Esophagus squamous epithelium (tissue), 5 donors: ENCODE measurements at places on chromosomes 3 and 15.
A peak's percentile ranks its signal among the peaks of the same experiment; 100 is the strongest.

- H3K27me3 ChIP-seq = peaks cover 6% of the 10 kb centered on the region
- H3K36me3 ChIP-seq = no peaks in the 10 kb centered on the region
- no peak within 1 kb of the TSS for H3K27ac ChIP-seq
- no peak for DNase-seq
Observed at GRCh38 chr15:51341366-51342226, at the start of gene GLDN. Gene GLDN (plus strand): TSS chr15:51341655. CDS start chr15:51341685, 30 bp downstream.

DNA sequence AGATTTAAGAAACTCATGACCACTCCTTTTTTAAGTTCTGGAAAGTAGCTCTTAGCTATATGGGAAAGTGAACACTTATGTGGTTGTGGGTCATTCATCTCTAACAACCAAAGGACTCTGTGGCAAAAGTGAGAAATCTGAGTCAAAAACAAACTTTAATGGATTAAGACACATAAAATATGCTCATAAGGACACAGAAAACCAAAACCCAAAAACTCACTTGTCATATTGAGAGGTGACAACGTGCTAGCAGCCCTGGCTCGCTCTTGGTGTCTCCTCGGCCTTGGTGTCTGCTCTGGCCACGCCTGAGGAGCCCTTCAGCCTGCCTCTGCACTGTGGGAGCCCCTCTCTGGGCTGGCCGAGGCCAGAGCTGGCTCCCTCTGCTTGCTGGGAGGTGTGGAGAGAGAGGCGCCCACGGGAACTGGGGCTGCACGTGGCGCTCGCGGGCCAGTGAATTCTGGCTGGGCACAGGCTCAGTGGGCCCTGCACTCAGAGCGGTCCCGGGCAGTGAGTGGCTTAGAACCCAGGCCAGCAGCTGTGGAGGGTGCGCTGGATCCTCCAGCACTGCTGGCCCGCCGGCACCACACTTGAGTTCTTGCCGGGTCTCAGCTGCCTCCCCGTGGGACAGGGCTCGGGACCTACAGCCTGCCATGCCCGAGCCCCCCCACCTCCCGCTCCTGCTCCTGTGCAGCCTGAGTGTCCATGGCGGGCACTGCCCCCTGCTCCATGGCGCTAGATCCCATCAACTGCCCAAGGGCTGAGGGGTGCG is 30.3 kb upstream of the SKIL start:
- H3K27me3 ChIP-seq = no peaks in the 10 kb centered on the region
- H3K27ac ChIP-seq = no peak overlapping the region
- H3K4me3 ChIP-seq = no peak overlapping the region
- H3K4me1 ChIP-seq = no peaks in the 10 kb centered on the region

DNA sequence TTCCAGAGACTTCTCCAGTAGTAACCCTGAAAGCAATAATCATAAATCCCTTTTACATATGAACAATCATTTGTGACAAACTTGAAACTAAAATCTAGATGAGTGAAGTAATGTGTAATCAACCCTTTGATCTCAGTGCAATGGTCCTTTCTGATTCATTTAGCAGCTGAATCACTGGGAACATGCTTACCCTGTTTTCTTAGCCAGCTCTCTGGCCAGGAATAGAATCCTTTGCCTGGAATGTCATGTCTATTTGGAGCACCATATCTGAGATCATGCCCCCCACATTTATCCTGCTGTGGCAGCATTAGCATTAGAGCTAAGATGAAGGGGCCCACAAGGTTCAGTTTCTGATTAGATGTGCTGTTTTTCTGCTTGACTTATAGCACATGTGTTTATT is 309.8 kb downstream of the OXSM start:
- H3K27ac ChIP-seq = peak overlapping the region; percentile 46
- no peaks in the 10 kb centered on the region for H3K4me1 ChIP-seq
- no peak for DNase-seq
- H3K4me3 ChIP-seq = no peak overlapping the region
- H3K36me3 ChIP-seq = no peaks in the 10 kb centered on the region
- no peaks in the 10 kb centered on the region for H3K27me3 ChIP-seq

GRCh38 chr15:77688693-77689092 is 56.0 kb upstream of the LINGO1 start:
- DNase-seq = no peak
- H3K27ac ChIP-seq = no peak overlapping the region
- no peaks in the 10 kb centered on the region for H3K4me1 ChIP-seq
- H3K4me3 ChIP-seq = no peak overlapping the region

GRCh38 chr3:11900824-11901223 is 54.1 kb upstream of the TAMM41 start:
- no peaks in the 10 kb centered on the region for H3K36me3 ChIP-seq
- H3K4me3 ChIP-seq = no peak overlapping the region
- no peaks in the 10 kb centered on the region for H3K27me3 ChIP-seq
- no peaks in the 10 kb centered on the region for H3K4me1 ChIP-seq
- no peak overlapping the region for H3K27ac ChIP-seq

DNA sequence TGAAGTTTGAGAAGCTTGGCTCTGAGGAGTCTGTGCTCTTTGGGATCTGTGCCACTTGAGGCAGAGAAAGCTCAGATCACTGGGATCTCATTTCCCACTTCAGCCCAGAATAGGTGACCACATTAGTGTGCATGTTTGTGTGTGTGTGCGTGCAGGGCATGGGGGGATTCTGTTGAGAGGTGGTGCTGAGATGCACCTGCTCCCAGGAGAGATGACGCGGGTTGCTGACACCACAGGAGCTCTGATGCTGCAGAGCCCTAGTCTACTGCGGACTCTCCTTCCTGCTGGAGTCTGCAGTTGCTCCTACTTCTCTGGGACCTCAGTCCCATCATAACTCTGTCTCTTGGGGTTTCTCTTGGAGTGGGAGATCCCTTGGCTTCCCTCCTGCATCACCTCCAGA is 14.7 kb upstream of the CTXND1 start:
- DNase-seq = no peak
- no peaks in the 10 kb centered on the region for H3K4me1 ChIP-seq
- no peak overlapping the region for H3K4me3 ChIP-seq
- H3K36me3 ChIP-seq = no peaks in the 10 kb centered on the region
- no peak overlapping the region for H3K27ac ChIP-seq

GRCh38 chr15:101618076-101618475 is 34.1 kb downstream of the TM2D3 start:
- peaks cover 11% of the 10 kb centered on the region for H3K4me1 ChIP-seq
- no peak overlapping the region for H3K4me3 ChIP-seq
- H3K27ac ChIP-seq = no peak overlapping the region
- H3K27me3 ChIP-seq = no peaks in the 10 kb centered on the region

DNA sequence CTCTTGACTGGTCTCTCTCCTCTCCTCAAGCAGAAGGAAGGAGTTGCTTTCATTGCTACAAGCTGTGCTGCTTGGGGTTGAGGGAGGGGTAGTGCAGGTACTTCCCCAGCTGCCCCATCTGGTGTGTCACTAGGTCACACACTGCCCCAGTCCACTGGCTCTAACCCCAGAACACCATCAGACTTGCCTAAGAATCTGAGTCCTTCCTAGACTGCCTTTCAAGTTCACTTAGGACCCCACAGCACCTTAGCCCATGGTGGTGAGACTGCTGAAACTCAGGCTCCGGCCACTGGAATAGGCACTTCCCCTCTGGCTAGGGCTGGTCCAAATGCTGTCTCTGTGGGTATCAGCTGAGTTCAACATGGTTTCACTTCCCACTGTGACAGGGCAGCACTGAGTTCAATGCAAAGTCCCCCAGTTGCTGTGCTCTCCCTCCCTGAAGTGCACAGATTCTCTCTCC is 279.7 kb upstream of the GOLGA6L4 start:
- no peak overlapping the region for H3K4me3 ChIP-seq
- no peaks in the 10 kb centered on the region for H3K36me3 ChIP-seq
- no peaks in the 10 kb centered on the region for H3K4me1 ChIP-seq
- no peaks in the 10 kb centered on the region for H3K27me3 ChIP-seq
- DNase-seq = no peak
- H3K27ac ChIP-seq = no peak overlapping the region

GRCh38 chr15:58564981-58565380 is 133.2 kb downstream of the LIPC start:
- DNase-seq = no peak
- H3K4me1 ChIP-seq = no peaks in the 10 kb centered on the region
- no peak overlapping the region for H3K4me3 ChIP-seq
- no peak overlapping the region for H3K27ac ChIP-seq
- H3K27me3 ChIP-seq = no peaks in the 10 kb centered on the region
- H3K36me3 ChIP-seq = no peaks in the 10 kb centered on the region

DNA sequence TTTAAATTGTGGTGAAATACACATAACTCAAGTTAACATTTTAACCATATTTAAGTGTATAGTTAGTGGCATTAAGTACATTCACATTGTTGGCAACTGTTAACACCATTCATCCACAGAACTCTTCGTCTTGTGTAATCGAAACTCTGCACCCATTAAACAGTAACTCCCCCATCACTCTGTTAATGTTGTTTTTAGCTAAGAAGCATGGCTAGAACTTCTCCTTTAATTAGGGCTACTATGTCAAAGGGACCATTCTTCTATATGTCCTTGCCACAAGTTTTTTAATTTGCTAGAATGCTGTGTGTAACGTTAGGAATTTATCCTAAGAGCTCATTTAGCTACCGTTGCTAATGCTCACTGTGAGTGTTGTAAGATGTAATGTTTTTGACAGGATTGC is 60.6 kb downstream of the MAP2K5 start:
- no peak overlapping the region for H3K27ac ChIP-seq
- DNase-seq = no peak
- H3K4me1 ChIP-seq = no peaks in the 10 kb centered on the region
- H3K27me3 ChIP-seq = no peaks in the 10 kb centered on the region

GRCh38 chr15:66040211-66040892 is 171.1 kb downstream of the RAB11A start:
- H3K4me1 ChIP-seq = no peaks in the 10 kb centered on the region
- H3K27ac ChIP-seq = no peak overlapping the region
- H3K4me3 ChIP-seq = no peak overlapping the region

DNA sequence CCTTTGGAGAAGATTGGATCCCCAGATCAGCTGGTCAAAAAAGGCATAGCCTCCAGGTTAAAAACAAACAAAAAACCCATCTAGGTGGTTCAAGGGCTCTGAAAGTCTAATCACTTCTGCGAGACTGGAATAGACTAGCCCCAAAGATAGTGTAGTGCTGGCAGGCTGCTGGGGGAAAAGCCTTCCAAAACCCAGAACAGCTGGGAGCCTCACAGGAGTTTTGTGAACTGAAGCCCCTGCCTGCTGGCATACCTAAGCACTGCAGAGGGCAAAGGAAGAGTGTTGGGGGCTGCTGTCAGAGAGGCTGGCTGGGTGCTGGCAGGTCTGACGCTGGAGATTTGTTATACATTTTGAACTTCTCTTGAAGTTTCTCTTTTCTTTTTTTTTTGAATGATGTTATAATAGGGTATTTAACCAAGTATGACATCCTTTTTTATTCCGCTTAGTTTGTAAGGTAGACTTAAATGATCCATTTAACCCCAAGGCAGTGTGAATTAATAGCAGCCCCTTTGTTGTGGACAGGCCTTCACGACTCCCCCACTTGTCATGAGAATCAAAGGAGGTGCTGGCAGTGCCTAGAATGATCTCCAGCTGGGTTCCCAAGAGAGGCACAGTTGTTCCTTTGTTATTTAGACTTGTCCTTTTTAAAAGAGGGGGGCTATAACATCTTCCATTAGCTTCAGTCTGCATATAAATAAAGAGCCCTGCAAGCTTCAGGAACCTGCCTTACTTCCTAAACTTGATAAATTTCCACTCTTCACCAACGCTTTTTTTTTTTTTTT is 53.9 kb downstream of the CRTC3 start:
- H3K27me3 ChIP-seq = no peaks in the 10 kb centered on the region
- H3K27ac ChIP-seq = peak overlapping the region; percentile 22
- DNase-seq = no peak
- H3K4me3 ChIP-seq = no peak overlapping the region
- no peaks in the 10 kb centered on the region for H3K36me3 ChIP-seq

DNA sequence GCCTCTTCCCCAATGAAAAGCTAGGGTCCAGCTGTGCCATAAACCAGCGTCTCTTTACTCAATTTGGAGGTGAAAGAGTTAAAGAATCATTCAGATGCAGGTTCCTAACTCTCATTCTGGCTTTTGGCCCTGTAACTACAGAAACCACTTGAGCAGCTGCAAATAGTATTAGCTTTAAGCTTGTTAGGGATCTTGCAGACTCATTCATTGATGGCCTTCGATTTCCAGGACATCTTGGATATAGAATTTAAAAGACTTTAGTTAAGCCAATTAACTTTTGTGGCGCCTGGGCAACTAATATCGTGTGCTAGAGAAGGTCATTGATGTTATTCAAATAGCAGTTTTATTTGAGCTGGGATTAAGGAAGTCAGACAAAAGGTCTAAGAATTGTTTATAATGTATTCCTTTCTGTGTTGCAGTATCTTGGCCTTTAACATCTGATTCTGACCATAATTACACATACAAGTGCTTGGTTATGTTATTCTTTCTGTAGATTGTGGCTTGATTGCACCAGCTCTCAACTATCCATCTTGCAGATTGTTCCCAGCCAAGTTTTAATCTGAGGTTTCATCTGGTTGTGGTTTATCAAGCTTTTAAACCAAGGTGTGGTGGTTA is 185.3 kb downstream of the CACNA2D3 start:
- H3K27ac ChIP-seq = no peak overlapping the region
- no peaks in the 10 kb centered on the region for H3K27me3 ChIP-seq
- H3K4me1 ChIP-seq = no peaks in the 10 kb centered on the region
- no peak overlapping the region for H3K4me3 ChIP-seq
- H3K36me3 ChIP-seq = no peaks in the 10 kb centered on the region

DNA sequence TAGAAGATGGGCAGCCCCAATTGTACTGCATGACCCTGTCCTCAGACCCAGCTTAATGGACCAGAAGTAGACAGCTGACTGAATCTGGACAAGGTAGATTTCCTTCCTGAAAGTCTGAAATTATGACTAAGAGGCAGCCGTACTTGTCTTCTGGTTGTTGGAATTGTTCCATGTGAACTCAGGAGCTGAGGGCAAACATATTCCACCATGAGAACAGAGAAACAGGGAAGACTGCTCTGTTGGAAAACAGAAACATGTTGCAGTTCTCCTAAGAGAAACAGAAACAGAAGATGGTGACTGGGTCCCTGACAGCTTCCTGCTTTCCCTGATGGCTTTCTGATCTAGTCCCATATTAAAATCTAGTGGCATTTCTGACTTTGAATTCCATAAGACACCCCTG is 24.1 kb downstream of the POPDC2 start:
- H3K4me1 ChIP-seq = peaks cover 38% of the 10 kb centered on the region
- H3K36me3 ChIP-seq = no peaks in the 10 kb centered on the region
- H3K27me3 ChIP-seq = no peaks in the 10 kb centered on the region
- H3K27ac ChIP-seq = peak overlapping the region; percentile 91
- DNase-seq = no peak

DNA sequence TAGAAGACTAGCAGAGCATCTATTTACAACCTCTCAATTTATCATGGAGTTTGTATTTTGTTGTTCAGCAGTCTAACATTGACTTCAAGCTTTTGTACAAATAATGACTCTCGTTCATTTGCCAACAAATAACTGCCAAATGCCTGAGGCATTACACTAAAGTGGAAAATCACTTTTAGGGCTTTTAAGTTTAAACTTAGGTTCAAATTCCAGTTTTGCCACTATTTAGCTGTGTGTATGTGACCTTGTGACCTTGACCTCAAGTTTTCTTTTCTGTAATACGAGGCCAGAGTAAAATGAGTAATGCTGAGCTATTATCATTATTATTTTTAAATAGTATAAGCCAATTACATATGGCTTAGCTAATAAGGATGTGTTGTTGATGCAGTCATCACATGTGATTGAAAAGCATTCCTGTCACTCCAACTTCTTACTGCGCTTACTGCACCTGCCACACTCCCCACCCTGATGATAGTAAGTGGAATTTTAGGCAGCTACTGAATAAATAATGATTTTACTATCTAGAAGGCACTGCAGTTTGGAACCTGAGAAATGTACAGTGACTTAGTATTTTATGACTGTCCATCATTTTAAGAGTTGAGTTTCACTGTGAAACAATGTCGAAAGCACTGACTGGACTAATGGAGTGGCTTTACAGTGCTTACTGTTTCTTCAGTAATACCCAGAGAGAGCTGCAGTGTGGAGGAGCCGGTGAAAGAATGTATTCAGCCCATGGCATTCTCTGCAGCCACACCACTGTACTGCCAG is 16.3 kb downstream of the ARL8B start:
- peaks cover 81% of the 10 kb centered on the region for H3K4me1 ChIP-seq
- peak overlapping the region; percentile 77 for H3K27ac ChIP-seq
- no peak for DNase-seq
- no peaks in the 10 kb centered on the region for H3K27me3 ChIP-seq
